Eye (tissue), 1 donor: ENCODE measurements at places on chromosomes 16 and 17.

DNA sequence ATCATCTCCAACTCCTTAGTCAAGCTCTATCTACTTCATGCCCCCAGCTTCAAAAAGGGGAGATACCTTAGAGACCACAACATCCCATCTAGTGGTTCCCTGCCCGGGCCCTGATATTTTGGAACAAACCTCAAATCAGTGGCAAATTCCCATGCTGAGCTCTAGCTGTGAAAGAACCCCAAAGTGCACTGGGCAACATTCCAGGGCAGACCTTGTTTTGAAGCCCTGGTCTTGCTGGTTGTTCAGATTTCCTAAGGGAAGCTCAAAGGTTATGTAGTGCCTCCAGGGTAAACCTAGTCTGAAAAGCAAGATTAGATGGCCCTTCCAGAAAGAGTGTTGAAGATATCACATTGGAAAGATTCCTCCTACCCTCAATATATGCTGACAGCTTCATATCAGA lies 16.3 kb downstream of the FAM117A start:
- no peak for DNase-seq

DNA sequence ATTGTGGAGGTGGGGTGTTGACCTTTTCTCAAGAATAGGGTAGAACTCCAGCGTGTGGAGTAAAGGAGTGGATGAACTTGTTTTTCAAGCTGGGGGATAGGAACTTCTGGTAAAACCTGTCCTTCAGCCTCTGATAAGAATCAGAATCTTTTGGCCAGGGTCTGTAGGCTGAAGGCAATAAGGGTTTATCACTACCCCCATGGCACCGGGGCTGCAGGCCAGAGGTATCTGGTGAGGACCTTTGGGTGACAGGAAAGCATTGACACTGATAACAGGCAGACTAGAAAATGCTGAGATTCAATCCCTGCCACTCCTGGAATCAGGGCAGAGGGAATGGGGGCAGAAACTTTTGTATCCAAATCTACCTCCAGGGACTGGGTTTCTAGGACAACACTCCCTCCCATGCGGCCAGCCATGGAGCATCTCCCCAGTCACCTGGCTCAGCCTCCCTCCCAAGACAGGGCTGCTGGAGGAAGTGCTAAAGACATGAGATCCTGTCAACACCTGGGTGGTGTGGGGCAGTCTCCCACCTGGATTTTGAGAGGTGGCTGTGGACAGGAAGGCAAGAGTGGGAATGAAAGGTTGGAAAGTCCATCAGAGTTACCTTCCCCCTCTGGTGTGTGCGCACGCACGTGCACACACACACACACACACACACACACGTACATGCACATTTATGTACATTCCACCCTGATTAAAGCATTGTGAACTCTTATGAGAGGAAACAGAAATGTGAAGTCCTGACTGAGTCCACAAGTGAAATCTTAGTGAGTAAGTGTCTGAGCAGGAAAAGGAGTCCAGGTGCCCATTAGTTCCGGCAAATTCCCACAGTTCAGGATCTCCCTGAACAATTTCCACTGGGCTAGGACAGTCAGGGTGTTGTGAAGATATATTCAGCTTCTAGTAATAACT lies 53.1 kb upstream of the MARCHF10 start:
- no peak for DNase-seq

GRCh38 chr17:17757956-17758845 lies 76.9 kb downstream of the RAI1 start:
- peak; percentile 74 for DNase-seq

GRCh38 chr17:81387100-81388090 lies 7.9 kb upstream of the BAHCC1 start:
- DNase-seq, result peak; percentile 86

DNA sequence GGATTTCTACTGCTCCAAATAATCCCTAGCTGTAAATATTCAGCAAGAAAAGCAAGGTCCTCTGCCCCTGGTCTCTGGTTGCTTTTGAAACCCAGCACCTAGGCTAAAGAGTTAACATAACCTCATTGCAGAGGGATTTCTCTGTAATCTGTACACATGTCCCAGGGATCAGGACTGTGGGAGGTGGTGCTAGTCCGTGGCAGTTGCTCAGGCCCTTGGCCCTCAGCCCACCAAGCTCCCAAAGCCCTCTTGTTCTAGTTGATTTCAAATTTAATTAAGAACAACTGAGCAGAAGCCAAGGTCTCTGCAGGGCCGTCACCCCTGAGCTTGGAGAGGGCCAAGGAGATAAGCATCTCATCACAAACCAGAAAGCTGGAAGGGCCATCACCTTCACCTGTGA lies 181.1 kb downstream of the SOX9 start:
- no peak for DNase-seq

GRCh38 chr17:48505788-48506187 lies 25.0 kb downstream of the HOXB1 start:
- no peak for DNase-seq

DNA sequence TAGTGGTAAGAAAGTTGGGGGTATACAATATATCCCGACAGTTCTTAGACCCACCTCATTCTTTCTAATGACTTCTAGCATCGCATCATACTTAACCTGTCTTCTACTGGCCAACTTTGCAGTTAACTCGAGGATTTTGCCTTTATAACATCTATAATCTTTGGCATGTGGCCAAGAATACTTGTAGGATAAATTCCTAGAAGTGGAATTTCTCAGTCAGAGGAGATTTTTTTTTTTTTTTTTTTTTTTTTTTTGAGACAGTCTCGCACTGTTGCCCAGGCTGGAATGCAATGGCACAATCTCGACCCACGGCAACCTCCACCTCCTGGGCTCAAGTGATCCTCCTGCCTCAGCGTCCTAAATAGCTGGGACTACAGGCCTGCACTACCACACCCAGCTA lies 253.5 kb downstream of the MRTFB start:
- peak; percentile 61 for DNase-seq

GRCh38 chr16:85010446-85010930 lies 847 bp downstream of the ZDHHC7 start:
- no peak for DNase-seq

DNA sequence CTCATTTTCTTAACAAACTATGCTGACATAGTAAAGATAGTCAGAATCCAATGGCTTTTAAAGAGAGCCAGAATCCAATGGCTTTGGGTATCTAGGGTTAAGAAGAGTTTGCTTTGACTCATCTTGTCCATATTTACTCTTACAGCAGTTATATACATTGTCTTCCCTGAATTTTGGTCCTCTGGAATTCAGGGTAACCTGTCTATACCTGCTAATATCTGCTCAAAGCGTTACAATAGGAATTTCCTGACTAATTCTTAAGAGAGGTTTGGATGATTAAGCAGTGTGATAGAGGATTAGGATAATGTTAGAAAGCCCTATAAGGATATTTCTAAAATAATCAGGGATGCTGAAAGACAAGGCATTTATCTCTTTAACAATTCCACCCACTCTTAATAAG lies 2.0 kb upstream of the CDH8 start:
- no peak for DNase-seq
